Cardiac muscle cell (in vitro differentiated cells and primary cell): ENCODE measurements at places on chromosomes 5 and 9. TPM values are rescaled to one million over a fixed set of nuclear protein-coding genes. Genes with fewer than 3 reads are reported as not detected.

CTSV gene
- 29.0 and 33.9 TPM in 2 replicates for total RNA-seq

ENG gene
- total RNA-seq = 6.9 and 15.8 TPM in 2 replicates

- DNase-seq = no peak
Measured at GRCh38 chr5:41559184-41559583, 48.8 kb upstream of the PLCXD3 start.

GRCh38 chr9:136074706-136075105 lies 20.4 kb downstream of the NACC2 start:
- no peak for DNase-seq

DNA sequence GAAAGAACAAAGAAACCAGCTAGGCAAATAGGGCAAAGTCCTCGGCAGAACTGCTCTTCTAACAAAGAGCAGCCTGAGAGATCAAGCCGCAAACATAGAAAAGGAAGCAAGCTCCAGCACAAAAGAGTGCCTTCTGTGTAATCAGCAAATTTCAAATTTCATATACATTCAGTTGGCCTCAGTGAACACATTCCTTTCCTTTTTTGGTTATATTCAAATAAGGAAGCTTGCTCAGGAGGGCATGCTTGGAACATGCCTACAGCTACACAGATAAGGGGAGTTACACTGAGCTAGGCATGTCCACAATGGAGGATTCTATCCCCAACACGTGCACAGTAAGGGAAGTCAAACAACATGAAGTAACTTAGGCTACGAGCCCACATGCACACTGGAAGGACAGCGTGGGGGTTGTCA lies 23.4 kb downstream of the IL33 start:
- DNase-seq = no peak

GRCh38 chr9:125049212-125050049 lies 93.9 kb downstream of the SCAI start:
- DNase-seq = no peak
